ENCODE measurements at places on chromosomes 5 and 9.

- DNase-seq: no peak
These were observed 1804.0 kb downstream of the MAT2B start for GRCh38 chr5:165309446-165309845.

DNA sequence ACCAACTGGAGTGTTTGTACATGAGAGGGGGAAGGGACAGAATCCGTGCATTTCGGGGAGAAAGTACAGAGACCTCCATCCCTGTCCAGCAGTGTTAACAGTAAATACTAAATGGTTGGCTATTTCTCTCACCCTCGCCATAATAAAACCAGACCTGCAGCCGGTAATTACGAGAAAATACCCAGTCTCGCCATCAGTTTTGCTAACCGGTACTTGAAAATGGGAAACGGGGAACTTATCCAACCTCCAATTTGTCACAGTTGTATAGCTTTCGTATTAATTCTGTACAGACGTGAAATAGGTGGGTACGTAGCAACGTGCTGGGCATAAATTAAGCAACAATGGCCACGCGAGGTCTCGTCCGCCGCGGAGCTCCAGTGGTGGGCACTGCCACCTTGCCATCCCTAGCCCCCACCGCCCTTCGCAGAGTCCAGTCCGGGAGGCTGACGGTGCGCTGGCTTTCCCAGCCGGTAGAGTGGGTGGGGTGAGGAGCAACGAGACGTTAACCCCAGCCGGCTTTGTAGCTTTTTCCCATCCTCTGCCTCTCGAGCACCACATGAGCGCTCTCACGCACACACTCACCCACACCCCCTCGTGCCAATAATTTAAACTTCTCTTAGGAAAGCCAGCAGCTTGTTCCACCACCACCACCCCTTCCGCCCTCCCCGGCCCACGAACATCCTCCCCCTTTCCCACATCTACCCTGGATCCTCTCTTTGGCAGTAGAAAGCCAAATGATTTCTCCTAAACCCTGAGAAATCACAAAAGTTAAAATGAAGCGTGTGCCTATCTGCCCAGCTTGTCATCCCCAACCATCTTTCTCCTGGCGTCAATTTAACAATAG is 1.8 kb downstream of the ELAVL2 start:
- DNase-seq: peak; percentile 24

DNA sequence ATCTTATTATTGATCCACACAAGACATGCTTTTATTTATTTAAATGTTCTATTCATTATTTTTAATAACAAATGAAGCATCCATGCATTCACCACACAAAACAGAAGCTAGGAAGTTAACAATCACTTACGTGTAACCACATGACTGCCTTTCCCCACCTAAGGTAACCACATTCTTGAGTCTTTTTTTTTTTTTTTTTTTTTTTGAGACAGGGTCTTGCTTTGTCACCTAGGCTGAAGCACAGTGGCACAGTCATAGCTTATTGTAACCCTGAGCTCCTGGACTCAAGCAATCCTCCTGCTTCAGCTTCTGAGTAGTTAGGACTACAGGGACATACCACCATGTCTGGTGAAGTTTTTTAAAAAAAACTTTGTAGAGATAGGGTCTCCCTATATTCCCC is 133.0 kb downstream of the DOCK2 start:
- no peak for DNase-seq

GRCh38 chr5:13501176-13501575 is 443.3 kb downstream of the DNAH5 start:
- no peak for DNase-seq

DNA sequence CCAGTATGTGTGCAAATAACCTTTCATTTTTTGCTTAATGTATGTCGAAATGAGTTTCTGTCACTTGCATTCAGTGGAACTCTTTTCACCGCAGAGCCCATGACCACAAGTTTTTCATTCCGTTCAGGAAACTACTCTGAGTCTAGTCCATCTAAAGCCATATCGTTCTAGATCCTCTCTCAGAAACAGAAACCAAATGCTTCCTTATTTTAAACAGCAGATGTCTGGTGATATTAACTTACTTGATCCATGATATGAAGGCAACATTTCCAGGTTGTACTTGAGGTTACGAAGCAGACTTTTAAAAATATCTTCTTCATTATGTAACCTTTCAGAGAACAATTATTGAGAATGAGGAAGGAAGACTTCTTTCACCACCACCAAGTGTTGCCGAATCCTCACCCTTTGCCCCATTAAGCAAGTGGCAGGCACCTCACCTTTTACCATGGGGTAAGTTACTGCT is 72.4 kb upstream of the GNAQ start:
- DNase-seq: no peak

GRCh38 chr9:34179213-34180136 is 632 bp downstream of the UBAP1 start:
- peak; percentile 85 for DNase-seq

- peak; percentile 36 for DNase-seq
These were observed 3.1 kb upstream of the AHRR start for GRCh38 chr5:318341-318897.

DNA sequence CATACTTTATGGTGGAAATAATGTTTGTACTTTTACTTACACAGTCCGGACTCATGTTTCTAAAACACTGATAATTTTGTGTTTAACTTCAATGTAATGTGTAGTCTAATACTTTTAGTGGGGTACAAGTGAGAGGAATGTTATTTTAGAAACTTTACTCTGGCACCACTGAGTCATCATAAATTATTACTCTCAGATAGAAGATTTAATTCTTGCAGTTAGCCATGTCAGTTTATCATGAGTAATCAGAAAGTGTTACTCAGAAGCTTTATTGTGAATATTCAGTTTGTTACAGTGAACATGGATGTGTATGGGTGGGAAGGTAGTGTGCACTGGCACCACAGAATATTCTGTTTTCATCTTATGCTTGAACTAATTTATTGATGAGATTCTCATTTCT is 20.0 kb downstream of the OGN start:
- no peak for DNase-seq

GRCh38 chr9:128439273-128439672 is 16.5 kb upstream of the ODF2 start:
- DNase-seq: no peak

- DNase-seq: no peak
These were observed 2.8 kb upstream of the ECM2 start for GRCh38 chr9:92538541-92538940.

GRCh38 chr5:119304439-119305211 is 51.2 kb upstream of the TNFAIP8 start:
- no peak for DNase-seq

- no peak for DNase-seq
These were observed 252.5 kb downstream of the NNT start for GRCh38 chr5:43855452-43855851.

GRCh38 chr9:87036506-87036905 is 89.2 kb upstream of the GAS1 start:
- DNase-seq: no peak

GRCh38 chr5:63049935-63050334 is 471.3 kb downstream of the LRRC70 start:
- DNase-seq: no peak
